ENCODE measurements at places on chromosomes 5 and 9.

DNA sequence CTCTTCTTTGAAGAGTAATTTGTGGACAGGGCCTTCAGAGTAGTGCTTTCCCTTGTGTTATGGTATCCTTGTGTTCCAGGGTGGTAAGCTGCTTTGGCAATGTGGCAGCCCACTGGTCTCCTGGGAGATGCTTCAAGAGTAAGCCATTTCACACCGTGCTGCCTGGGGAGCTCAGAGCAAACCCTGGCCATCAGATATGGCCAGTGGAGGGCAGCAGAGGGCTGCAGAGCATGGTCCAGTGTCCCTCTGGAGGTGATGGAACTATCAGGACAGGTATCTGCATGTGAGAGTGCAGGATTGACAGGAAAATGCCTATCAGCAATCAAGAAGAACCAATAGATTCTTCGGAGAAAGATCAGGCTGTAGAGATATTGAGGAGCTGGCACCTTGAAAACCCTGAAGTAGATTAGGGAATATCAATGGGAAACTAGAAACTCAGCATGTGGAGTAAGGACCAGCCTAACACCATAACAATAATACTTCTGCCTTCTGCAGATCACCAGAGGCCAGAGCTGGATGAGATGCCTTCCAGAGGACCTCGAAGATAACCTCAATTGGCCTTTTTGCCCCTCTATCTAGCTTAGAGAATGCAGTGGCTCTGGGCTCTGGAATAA lies 90.8 kb downstream of the PLPPR1 start:
- DNase-seq = no peak

DNA sequence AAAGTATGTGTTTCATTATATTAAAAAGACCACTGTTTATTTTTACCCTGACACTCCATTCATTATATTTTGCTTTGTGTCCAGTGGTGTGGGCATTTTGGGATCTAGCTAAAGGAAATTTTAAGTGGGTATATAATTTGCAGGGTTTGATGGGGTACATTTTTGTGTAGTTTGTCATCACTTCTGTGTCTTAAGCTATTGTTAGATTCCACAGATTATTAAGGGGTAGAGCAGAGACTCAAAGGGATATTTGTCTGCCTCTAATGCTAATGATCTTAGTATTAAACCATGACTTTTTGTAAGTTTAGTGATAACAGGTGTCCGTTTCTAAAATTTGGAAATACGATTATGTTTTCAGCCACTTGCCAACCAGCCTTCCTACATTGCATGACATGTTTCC lies 731.6 kb downstream of the BRINP1 start:
- DNase-seq = no peak

- DNase-seq = no peak
These were observed 113.1 kb downstream of the PSD2 start for GRCh38 chr5:139908749-139909148.

- no peak for DNase-seq
These were observed 61.0 kb downstream of the FBXW11 start for GRCh38 chr5:171945476-171945875.

- no peak for DNase-seq
These were observed 5.6 kb downstream of the P4HA2 start for GRCh38 chr5:132221781-132222648.

DNA sequence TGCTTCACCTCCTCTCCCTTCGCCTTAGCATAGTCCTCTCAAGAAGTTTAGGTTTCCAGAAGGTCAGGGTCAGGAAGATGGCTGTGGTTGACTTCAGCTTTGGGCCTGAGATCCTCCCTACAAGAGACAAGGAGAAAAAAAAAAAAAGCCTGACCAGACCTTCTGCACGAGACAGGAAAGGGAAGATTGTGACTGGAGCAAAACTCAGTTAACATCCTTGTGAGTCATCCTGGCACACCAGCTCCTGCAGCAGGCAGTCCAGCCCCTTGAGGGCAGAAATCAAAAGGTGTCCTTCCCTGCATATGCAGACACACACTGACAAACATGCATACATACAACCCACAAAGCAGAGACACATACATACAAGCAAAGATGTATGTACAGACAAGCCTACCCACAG lies 18.0 kb upstream of the ENHO start:
- DNase-seq = no peak

DNA sequence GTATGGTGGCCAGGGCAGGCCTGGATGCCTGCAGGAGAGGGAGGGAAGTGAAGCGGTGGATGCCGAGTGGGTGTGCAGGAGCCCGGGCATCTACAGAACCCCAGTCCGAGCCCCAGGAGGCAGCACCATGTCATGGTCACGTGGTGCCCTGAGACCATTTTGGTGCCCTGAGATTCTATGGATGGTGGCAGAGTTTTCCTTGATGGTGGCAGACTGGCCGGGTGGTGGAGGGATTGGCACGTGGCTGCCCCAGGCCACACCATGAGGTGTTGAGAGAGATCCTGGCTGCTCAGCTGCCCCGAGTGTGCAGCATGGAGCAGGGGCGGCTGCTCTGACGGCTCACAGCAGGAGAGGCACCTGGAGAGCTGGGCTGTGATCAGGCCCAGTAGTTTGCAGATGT lies 52.3 kb downstream of the SYK start:
- DNase-seq = no peak

- DNase-seq = no peak
These were observed 789.3 kb downstream of the SEMA5A start for GRCh38 chr5:8756498-8757084.

DNA sequence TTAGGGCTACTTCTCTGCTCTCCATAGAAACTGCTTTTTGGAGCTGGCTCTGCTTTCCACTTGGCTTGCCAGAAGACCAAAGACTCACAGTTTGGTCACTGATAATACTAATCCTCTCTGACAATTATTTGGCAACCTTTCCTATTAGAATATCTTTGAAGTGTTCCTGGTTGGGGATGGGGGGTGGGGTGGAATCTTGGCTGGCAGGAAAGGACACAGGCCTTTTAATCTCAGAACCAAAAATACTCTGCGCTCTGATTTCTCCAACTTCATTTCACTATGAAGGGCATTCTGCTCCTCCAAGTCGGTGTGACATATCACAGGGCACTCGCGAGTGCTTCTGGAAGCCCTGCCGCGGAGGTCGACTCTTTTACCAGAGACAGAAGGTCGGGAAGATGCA lies 1329.0 kb upstream of the WWC1 start:
- DNase-seq = no peak

DNA sequence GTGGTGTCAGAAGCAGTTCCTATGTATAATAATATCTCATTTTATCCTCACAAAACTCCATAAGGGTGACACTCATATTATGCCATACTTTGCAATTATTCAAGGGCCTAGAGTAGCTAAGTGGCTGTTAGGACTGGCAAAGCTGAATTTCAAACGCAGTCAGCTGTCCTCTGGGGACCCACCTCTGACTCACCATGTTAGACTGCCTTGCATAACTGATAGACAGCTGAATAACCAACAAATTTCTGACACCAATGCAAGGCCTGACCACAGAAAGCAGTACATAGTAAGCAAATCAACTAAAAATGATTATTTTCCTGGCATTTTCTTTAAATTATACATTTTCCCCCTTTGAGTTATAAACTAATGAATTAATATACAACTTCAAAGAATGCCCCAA lies 251.6 kb upstream of the PTGER4 start:
- DNase-seq = no peak

DNA sequence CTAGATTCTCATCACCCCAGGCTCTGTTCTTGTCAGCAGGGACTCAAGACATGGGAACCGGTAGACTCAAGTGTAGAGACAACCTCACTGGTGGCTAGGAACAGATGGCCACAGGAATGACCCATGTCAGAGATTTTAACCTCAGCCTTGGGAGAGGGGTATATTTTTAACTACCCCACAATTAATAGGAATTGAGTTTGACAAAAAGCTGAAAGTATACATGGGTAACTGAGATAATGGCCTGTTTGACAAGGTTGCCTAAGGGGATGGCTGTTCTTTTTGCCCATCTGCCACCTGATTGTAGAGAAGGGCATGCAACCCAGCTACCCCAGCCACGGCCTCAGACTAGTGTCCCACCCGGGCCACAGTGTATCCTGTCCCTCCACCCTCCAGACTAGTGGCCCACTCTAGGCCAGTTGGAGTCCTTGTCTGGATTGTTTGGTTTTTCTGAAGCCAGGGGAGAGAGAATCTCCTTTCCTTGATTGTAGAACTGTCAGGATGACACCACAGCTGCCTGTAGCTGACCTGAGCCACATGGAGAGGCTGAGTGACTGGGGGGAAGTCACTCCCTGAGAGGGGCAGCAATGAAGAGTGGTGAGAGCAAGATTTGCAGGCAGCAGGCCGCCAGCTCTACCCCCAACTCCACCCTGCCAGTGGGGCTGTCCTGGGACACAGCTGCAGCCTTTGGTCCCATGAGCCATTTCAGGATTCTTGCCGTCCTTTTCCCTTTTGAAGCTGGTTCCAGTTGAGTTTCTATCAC lies 14.6 kb upstream of the ANGPTL2 start:
- DNase-seq = no peak

DNA sequence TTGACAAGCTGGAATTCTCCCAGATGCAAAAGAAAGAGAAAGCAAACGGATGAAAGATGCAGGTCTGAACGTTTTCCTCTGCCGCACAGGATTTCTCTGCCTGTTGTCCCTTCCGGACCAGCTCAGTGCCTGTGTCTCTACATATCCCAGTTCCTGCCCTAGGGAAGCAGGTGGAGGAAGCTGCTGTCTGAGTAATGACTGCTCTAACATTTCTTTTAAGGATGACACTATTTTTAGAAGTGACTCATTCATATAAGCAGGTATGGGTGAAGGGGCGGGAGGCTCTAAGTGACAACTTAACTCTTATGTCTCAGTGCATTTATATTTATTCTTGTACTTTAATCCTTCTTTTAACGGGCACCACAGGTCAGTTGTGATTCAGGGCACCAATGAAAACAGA lies 128.8 kb downstream of the SLC24A2 start:
- DNase-seq = no peak

DNA sequence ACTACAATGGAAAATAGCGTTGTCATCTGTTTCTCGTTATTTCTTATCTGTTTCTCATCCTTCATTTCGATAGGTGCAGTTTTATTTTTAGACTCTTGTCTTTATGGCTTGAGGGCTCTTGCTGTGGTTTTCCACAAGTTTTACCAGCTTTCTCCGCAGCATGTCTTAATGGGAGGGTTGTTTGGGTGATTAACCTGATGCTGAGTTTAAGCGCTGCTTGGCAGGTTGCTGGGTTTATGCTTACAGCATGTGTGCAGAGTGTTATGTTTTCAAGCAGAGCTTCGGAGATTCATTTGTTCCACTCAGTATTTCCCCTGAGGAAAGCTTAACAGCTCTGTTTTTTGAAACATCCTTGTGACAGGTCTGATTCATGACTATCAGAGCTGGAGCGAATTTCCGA lies 154.0 kb downstream of the SLC12A2 start:
- DNase-seq = no peak

DNA sequence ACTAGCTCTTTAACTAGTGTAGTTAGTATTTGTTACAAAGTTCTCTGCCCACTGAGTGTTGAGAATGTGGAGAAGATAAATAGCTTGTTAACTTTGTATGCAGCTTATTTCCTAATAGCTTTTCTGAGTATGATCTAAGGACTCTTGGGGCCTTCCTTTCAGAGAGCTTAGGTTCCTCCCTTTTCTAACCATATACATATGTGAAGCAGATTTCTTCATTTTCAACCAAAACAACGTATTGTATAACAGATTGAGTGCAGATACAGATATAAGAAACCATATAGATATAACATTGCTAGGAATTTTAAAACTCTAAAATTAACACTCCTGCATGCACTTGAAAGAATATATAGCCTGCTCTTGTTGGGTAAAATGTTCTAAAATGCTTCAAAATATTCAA lies 70.4 kb downstream of the SCAMP1 start:
- no peak for DNase-seq

DNA sequence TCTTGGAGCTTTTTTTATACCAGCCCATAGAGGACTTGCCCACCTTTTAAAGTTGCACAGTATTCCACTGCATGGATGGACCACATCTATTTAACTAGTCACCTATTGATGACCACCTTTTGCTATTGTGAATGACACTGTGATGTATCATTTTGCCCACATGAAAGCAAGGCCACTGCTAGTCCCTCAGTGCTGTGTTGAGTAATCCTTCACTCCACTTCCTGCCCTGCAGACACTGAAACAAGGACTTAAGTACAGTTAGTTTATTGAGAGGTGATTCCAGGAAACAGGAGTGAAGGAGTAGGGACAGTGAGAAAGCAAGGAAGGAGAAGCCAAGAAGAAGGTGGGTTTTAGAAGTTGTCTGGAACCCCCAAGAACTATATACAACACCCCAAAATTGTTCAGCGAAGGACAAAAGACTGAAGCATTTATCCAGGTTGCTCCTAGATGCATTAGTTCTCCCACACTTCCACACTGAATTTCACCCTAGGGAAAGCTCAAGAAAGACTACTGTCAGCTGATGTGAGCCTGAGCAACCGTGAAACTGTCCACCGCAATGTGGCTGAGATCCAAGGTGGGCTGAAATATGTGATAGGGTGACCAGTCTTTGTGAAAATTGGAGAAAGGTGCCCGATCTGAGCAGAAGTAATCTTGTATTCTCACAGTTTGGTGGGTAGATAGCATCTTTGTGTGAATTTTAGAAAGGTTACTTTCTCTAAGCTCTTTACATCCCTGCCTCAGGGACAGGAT lies 45.2 kb upstream of the ANKRD31 start:
- no peak for DNase-seq

DNA sequence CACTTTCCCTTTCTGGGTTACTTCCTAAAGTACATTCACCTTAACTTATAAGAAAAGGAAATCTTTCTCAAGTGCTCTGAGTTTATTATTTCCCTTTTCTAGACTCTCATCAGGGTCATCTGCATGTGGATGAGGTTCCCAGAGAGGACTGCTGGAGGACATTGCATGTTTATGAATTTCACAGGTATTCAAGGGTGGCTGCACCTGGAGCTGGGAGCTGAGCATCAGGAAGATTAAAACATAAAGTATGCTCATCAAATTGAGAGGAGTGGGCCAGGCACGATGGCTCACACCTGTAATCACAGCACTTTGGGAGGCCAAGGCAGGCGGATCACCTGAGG lies 34.7 kb upstream of the PLIN2 start:
- DNase-seq = no peak

DNA sequence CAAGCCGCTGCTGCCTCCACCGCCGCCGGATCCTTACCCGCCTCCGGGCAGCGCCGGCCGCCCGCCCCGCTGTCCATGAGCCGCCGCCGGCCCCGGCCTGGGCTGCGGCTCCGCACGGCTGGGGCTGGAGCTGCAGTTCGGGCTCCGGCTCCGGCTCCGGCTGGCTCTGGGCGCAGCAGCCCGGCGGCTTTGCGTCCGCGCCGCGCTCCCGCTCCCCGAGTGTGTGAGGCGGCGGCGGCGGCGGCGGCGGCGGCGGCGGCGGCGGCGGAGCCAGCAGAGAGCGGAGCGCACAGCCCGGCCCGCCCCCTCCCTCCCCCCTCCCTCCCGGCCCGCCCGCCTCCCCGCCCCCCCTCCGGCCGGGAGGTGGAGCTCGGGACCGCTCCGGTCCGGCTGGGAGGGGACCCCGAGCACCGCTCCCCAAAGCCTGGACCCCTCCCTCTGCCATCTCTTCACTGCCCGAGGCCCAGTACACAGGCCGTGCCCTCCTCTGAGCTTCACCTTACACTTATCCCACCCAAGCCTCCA lies at the start of gene PCDH1:
TSS of gene PCDH1 (minus strand) at position 225 of the 525 bp plus-strand sequence. CDS start at position 77, 148 bp downstream.
- DNase-seq = no peak

- no peak for DNase-seq
These were observed 11.5 kb upstream of the PANK3 start for GRCh38 chr5:168590666-168591065.

- DNase-seq = no peak
These were observed 989.8 kb downstream of the TLE1 start for GRCh38 chr9:80699511-80699998.

GRCh38 chr5:149392718-149393117 lies 13.6 kb upstream of the IL17B start:
- no peak for DNase-seq

- DNase-seq = no peak
These were observed 112.3 kb upstream of the CXCL14 start for GRCh38 chr5:135691044-135691443.
